ENCODE measurements at places on chromosomes 7 and 10.

GRCh38 chr10:71408436-71409225, 11.9 kb downstream of the CDH23 start:
- DNase-seq = no peak

GRCh38 chr7:73742338-73742752, 3.7 kb upstream of the ABHD11 start:
- DNase-seq = no peak

DNA sequence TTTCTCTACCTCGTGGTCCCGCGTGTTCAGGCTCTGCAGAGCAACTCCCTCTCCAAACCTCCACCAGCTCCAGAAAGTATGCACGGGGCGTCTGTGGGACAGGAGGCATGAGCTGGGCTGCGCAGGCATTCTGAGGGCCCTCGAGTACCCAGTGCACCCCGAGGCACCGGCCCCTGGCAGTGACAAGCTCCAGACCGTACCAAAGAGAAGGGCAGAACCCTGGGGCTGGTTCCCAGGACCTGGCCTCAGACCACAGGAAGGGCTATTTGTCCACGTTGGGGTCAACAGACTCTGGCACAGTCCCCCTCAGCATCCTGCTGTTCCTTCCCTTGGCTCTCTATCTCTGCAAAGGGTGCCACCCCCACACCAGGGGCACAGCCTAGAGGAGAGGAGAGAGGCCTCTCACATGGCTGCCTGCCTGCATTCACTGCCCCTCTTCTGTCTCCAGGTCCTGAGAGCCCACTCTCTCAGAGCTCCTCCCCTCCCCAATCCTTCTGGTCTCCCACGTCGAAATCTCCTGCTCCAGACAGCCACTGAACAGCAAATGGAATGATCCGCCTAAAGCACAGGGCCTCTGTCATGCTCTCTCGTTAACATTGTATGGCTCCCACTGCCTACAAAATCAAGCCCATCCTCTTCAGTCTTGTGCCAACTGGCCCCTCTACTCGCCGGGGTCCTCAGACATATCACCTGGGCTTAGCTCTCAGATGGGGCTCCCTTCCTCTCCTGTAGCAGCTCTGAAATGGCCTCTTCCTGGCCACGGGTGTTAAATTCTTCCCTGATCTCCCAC, 96.3 kb downstream of the OAT start:
- no peak for DNase-seq

DNA sequence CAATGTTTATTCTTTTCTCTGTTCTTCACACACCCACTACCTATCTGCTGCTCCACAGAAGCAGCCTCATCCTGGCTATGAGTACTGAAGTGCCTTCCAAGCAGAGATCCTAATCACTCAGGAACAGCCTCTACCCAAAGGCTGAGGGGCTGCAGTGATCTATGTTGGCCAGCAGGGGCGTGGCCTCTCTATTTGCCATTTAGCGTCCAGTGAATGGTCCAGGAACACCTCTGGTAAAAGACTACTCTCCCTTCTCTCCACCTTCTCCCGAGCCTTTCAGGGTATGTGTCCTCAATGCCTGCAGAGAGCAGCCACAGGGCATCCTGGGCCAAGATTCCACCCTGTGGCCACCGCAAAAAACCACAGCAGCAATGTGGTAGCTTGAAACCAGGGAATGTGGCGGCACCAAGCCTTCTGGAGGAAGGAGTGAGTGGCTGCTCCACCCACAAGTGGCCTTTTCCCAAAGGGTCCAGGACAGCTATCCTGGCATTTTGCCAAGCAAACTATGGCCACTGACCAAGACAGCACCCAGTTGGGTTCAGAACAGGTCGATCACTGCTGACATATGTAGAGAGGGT, 70.9 kb downstream of the SYPL1 start:
- no peak for DNase-seq

- DNase-seq = no peak
These were observed 97.3 kb upstream of the MACROH2A2 start for GRCh38 chr10:69955211-69955805.

DNA sequence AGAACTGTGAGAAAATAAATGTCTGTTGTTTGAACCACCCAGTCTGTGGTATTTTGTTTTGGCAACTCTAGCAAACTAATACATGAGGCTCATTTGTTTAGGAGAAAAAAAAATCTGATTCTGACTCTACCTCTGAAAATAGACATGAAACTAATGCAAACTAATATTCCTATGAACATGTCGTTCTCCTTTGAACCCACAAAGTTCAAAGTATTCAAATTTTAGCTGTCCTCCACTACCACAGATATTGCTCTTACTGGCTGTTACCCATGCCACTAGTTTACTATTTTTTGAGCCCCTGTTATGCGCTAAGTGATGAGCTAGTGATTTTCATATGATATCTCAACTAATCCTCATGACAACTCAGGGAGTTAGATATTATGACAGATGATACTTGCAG, 58.8 kb upstream of the ZNF804B start:
- no peak for DNase-seq

GRCh38 chr7:49708590-49708989, 64.8 kb upstream of the VWC2 start:
- no peak for DNase-seq

DNA sequence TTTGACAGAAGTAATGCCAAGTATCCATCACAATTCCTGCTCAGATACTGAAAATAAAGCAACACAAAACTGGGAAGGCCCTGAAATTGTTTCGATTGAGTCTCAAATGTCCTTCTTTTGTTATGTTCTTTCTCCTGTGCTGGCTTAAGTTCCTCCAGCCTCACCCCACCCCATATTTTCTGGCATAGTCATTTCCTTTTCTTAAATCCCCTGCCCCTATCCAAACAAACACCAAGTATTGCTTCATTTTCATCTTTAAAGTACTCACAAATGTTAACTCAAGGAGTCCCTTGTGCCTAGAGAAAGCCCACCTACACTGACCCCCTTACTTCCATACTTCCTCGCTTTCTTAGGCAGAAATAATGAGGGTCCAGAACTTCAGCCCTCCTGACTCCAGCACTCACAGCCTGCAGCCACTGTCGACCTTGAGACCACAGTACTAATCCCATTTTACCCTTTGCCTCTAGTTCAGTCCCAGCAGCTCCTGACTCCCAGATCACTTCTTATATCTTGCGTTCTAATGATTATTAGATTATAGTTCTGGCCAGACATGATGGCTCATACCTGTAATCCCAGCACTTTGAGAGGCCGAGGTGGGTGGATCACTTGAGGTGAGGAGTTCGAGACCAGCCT, 73.2 kb upstream of the ST8SIA6 start:
- DNase-seq = no peak

DNA sequence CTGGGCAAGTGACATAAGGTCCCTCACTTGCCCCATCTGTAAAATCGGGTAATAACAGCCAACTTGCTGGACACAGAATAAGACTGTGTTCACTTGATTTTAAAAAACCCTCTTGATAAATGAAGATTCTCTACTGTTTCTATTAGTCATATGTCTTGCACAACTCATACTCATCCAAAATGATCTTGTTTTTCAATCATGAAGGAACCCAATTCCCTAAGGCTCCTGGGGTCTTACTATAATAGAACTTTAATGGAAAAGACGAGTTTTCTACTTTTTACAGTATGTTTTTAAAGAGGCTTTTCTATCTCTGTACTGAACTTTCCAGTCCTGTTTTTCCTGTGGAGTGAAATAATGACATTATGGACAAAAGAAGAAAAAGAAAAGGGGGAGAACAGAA, 103.8 kb downstream of the ARID5B start:
- DNase-seq = no peak

DNA sequence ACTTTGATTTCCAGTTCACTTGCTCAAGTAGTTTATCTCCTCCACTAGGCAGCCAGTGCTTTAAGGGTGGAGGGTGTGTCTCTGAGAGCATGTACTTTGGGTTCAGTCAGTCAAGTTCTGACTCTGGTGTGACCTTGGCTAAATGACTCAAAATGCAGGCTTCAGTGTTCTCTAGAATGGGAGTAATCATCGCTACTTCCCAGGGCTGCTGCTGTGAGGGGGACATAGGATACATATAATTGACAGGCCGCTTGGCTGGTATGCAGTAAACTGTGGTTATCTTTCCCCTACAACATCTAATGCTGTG, 3.5 kb downstream of the PTPRE start:
- no peak for DNase-seq

GRCh38 chr10:52801947-52802346, 29.4 kb upstream of the MBL2 start:
- no peak for DNase-seq

- DNase-seq = no peak
These were observed 114.1 kb downstream of the RNF216 start for GRCh38 chr7:5667391-5667790.

DNA sequence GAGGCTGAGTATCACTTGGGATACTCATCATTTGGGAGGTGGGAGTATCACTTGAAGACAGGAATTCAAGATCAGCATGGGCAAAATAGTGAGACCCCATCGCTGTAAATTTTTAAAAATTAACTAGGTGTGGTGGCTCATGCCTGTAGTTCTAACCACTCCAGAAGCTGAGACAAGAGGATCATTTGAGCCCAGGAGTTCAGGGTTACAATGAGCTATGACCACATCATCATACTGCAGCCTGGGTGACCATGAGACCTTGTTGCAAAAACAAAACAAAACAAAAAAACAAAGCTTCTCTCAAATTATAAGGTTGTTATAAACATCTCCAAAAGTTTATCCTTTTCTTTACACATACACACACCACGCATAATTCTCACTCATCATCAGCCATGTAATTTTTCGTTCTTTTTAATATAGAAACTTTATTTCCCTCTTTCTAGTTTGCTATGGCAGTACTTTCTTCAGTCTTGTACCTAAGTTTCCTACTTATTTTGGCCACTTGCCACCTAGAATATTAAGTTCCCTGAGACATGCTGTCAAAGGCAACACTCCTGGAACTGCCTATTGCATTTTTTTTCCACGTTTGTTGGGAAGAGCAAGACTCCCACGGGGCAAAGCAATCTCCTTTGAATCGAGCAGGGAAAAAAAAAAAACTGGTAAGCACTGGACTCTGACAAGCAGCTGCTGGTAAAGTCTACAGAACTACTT, 37.1 kb downstream of the SKIDA1 start:
- DNase-seq = no peak
